ENCODE measurements at places on chromosomes 2 and 18.

DNA sequence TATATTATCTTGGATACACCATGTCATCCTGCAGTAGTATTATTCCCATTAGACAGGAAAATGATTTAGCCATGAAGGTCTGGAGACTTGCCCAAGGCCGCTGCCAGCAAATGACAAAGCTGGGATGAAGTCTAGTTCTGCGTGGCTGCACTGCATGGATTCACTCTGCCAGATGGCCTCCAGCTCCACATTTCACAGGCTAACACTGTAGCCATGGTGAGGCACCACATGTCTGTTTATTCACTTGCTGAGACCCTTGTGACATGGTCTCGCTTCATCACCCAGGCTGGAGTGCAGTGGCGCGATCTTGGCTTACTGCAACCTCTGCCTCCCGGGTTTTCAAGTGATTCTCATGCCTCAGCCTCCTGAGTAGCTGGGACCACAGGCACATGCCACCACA, 31.5 kb upstream of the SCG2 start:
- DNase-seq: no peak

DNA sequence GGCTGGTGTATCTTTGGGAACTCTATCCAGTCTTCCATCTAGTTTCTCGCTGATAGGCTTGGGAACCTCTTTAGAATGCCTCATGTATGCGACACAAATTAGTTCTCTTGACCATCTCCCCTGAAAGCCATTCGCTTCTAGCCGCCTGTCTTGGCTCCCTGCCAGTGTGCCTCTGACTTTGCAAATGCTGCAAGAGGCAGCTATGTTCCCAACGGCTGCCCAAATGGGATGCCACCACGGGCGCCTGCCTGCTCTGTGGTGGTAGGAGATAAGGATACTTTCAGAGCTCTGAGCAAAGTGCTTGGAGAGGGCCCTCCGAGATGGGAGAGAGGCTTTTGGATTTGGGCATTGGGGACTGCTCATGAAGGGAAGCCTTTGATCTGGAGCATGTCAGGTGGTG, 77.7 kb upstream of the IGFBP5 start:
- no peak for DNase-seq

DNA sequence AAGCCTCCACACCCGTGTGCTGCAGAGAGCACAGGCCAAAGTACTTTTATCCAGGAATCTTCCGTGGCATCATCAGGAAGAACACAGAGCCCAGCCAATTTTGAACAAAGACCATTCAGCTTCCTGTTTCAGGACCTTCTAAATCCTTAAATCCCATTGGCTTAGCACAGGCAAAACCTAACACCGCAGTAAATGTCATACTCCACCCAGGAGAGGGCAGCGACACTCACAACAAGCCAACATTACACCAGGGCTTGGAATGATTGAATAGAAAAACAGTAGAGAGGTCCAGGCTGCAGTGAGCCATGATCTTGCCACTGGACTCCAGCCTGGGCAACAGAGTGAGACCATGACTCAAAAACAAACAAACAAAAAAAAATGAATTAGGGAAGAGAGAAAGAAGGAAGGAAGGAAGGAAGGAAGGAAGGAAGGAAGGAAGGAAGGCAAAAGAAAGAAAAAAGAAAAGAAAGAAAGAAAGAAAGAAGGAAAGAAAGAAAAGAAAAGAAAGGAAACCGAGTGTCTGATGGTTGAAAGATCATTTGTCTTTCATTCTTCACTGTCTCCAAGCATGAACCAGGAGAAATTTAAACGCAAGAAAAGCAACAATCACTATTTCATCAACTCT, 144.6 kb upstream of the SATB2 start:
- no peak for DNase-seq

DNA sequence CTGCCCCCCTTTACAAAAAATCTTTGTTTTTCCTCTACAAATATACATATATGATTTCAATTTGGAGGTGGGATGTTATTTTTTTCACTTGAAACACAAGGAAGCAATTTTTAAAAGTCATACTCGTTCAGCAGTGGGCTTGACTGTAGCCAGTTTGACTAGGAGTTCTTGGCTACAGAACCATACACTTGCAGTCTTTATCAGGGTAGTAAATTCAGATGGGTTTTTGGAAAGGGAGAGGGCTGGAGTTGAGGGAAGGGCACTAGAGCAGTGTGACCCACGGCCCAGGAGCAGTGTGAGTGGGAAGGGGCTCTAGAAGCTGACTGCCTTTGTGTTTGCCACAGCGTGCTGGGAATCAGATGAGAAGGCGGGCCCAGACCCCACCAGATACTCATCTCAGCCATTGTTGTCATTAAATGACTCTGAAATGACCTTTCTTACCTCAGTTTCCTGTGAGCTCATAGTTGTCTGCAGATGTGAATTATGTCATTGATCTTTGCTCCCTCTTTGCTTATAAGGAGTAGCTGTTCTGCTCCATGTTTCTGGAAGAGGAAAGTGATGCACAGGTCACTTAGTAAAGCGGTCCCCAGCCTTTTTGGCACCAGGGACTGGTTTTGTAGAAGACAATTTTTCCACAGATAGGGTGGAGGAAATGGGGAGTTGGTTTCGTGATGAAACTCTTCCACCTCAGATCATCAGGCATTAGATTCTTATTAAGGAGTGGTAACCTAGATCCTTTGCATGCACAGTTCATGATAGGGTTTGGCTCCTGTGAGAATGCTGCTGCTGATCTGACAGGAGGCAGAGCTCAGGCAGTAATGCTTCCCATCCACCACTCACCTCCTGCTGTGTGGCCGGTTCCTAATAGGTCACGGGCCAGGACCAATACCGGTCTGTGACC, 116.8 kb downstream of the SPTBN1 start:
- no peak for DNase-seq

GRCh38 chr2:191910518-191910917, 63.6 kb upstream of the CAVIN2 start:
- no peak for DNase-seq

GRCh38 chr2:108625186-108625827, 91.0 kb downstream of the LIMS1 start:
- DNase-seq: no peak

- DNase-seq: no peak
Measured at GRCh38 chr18:63438181-63438580, 15.9 kb upstream of the VPS4B start.

GRCh38 chr2:73294239-73294638, 891 bp upstream of the EGR4 start:
- no peak for DNase-seq

GRCh38 chr18:50151926-50152325, 43.0 kb downstream of the MYO5B start:
- DNase-seq: no peak

DNA sequence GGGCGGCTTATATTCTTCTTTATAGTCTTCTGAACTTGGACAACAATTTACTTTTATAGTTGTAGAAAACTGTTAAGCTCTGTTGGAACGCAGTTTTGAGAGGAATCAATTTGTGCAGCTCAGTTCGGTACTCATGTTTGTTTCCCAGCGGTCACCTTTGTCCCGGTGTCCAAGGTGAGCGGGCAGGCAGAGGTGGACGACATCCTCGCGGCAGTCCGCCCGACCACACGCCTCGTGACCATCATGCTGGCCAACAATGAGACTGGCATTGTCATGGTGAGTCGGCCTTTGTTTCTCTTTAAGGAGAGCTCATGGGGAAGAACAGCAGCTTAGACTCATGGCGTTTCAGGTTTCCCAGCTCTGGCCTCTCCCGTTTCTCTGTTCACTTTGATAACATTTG, 18.6 kb upstream of the ESPNL start:
- no peak for DNase-seq

DNA sequence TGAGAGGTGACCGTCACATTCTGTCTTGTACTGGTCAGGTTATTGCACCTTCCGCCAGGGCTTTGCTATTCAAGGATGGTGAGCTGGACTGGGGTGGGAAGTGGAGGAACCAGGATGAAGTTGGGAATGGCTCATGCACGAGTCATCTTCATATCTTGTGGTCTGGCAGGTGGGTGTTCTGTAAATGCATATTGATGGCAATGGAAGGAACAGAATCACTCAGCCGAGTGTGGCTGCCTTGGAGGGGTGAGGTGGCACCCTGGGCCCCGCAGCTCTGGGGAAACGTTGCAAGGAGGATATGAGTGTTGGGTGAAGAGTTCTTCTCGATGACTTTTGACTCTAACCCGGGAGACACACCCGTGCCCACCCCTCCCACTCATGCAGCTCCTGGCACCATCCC, 1.2 kb downstream of the NEU2 start:
- DNase-seq: no peak

DNA sequence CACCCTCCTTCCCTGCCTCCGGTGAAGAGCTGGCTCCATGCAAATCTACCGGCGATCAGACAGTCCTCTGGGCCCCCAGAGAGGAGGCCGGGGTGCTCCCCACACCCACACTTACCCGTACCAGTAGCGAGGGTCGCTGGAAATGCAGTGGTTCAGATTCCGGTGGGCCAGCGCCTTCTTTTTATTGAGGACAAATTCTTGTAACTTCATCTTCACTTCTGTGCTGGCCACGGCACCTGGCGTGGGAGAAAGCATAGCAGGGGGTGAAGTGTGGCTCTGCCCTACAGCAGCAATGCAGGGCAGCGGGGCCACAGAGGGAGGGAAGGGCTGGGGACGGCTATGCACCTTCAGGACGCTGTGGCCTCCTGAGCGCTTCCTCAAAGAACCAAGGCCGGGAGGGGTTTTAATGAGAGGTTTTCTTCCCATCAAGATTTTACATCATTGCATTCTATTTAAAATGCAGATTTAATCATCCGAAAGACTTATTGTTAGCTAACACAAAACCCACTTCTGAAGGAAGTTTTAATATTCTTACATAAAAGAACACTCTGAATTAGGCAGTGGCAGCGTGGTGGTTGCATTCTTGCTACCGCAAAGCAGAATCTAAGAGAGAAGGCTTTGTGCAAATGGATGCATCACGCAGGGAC, 237.0 kb downstream of the HDAC4 start:
- DNase-seq: no peak

- no peak for DNase-seq
Measured at GRCh38 chr18:8657050-8657820, 48.0 kb downstream of the RAB12 start.

GRCh38 chr2:158045362-158045761, 56.3 kb upstream of the UPP2 start:
- DNase-seq: peak; percentile 16

DNA sequence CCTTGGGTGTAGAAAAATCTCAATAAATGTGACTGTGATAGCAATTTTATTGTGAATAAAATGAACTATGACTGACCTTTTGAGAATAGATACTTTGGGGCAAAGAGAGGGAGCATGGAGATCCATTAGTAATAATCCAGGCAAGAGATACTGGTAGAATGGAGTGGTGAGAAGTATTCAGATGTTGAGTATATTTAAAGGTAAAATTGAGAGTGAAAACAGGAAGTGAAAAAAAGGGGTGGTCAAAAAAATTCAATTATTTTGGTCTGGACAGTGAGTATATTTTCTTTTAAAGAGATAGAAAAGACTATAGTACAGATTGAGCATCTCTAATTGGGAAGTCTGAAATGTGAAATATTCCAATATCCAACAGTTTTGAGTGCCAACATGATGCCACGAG, 1515.6 kb upstream of the NXPH2 start:
- no peak for DNase-seq

DNA sequence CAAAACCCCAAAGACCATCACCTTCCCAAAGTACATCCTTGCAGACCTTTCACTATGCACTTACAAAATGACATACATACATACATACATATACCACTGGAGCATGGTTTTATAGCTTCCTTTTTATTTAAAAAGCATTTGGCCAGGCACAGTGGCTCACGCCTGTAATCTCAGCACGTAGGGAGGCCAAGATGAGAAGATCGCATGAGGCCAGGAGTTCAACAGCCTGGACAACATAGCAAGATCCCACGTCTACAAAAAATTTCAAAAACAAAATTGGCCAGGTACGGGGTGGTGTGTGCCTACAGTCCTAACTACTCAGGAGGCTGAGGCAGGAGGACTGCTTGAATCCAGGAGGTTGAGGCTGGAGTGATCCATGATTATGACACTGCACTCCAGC, 29.9 kb upstream of the ADAM17 start:
- no peak for DNase-seq

DNA sequence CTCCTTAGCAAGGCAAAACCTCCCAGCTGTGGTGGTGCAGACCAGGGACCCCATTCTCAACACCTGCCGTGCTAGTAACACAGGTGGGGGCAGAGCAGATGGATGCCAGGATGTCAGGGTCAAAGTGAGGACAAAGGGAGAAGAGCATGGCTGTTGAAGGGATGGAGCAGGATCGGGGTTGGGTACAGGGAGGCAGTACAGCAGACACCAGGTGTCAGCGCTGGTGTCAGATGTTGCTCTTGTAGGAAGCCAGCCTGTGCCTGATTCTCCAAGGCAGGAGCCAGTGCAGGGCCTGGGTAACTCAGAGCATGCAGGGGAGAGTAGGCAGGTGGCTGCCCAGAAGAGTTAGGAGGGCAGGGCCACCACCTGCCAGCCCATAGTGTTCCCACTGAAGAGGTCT, 222.1 kb upstream of the SPRED2 start:
- no peak for DNase-seq

- DNase-seq: no peak
Measured at GRCh38 chr2:241218131-241219029, 29.9 kb downstream of the ANO7 start.

DNA sequence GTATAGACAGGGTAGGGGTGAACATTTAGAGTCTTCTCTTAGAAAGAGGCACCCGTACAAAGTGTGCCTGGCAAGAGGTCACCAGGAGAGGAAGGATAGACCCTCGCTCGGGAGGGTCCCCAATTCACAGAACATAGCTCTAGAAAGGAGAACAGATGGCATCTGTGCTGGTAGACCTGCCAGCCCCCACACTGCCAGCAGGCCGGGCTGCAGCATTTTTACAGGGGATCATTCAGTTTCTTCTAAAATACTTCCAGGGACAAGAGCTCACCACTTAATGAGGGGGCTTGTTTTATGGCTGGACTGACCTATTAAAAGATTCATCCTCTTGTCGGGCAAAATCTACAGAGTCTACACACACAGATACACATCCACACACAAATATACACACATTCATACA, 149.9 kb downstream of the SEPTIN10 start:
- DNase-seq: no peak

DNA sequence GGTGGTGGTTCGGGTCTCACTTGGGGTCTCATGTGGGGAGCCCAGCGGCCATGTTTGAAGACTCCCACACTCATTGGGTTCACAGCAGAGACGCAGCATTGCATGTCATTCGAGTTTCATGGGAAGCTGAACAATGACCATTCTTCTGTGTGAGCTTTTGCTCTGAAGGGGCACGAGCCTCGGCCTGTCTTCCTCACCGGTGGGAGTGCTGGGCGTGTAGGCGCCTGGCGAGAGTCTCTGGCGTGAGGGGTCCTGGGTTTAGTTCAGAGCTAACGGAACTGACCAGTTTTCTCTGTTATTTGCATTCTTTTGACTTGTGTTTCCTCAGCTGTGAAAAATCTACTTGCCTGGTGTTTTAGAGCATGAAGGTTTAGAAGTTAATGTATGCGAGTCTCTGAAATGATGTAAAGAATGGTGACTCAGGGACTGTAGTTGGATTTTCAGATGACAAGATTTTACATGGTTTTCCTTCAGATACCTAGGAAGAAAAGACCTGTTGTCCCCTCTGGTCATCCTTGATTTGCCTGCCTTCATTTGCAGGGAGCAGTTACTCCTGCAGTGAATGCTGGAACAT, 98.1 kb downstream of the ARMC9 start:
- DNase-seq: no peak
